ENCODE measurements at places on chromosomes 4 and X. TPM values are rescaled to one million over a fixed set of nuclear protein-coding genes. Genes with fewer than 3 reads are reported as not detected.

DNA sequence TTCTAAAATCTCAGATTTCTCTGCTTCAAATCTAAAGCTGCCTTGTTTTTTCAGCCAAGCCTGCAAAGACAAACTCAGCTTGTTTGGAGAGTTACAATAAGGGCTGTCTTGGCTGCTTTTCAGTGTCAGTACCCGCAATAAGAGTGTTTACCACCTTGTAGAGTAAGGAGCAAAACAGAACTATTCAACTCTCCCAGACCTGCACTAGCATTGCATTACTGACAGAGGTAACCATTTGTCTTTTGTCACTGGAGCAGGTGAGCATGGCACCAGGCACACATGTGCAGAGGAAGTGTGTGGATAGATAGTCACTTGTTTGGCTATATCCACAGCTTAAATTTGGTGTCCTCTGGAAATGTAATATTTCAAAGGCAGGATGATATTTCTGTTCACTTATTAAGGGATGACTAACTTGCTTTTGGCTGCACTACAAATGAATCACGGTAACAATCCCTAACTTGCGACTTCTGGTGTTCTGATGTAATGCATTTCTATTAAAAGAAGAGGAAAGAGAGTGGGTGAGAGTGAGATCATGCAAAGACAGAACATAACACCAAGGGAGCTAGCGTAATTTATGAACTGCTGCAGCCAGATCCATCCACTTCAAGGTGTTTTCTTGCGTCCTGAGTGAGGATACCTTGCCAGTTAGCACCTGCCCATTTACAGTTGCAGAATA lies 38.6 kb downstream of the PTCHD1 start:
- H3K4me3 ChIP-seq: no peak overlapping the region
- no peaks in the 10 kb centered on the region for H3K36me3 ChIP-seq
- peaks cover 4% of the 10 kb centered on the region for H3K4me1 ChIP-seq
- H3K27ac ChIP-seq: no peak overlapping the region

DNA sequence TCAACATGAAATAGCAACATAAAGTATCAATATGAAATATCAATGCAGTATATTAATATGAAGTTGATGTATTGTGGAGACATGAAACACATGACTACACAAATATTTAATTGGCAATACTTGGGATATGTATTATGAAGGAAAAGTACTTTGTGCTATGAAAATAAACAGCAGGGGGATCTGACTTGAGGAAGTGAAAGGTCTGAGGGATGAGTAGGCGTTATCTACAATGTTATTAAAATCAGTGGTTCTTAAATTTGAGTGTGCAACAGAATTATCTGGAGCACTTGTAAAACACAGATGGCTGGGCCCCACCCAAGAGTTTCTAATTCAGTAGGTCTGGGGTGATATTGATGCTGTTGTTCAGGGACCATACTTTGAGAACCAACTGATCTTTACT lies 27.4 kb upstream of the ARX start:
- no peak overlapping the region for H3K4me3 ChIP-seq
- H3K27me3 ChIP-seq: no peaks in the 10 kb centered on the region
- DNase-seq: no peak
- H3K36me3 ChIP-seq: no peaks in the 10 kb centered on the region
- H3K27ac ChIP-seq: no peak overlapping the region
- no peaks in the 10 kb centered on the region for H3K4me1 ChIP-seq

DNA sequence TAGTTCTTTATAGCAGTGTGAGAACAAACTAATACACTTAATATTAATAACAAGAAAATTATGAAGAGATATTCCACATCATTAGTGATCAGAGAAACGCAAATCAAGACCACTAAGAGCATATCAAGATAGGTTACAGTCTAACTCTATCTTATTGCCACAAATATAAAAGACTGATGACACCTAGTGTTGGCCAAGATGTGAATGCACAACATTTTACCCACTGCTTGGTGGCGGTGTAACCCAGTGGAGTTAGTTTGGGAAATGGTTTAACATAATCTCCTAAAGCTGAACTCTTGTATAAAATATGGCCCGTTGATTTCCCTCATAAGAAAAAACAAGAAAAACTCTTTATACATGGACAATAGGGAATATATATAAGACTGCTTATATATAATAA lies 92.4 kb downstream of the SLITRK2 start:
- H3K36me3 ChIP-seq: no peaks in the 10 kb centered on the region
- no peaks in the 10 kb centered on the region for H3K4me1 ChIP-seq
- H3K4me3 ChIP-seq: no peak overlapping the region
- H3K27ac ChIP-seq: no peak overlapping the region
- no peaks in the 10 kb centered on the region for H3K27me3 ChIP-seq

The SLC25A14 gene
- polyA plus RNA-seq: 16.7 TPM

Data from GM23248 (cell line).